ENCODE measurements at places on chromosomes 7 and 10.

GRCh38 chr10:46290101-46290886 lies 3.5 kb downstream of the ANTXRL start:
- no peak for DNase-seq

- DNase-seq, result peak; percentile 36
Measured at GRCh38 chr10:20990604-20991003, 93.5 kb upstream of the NEBL start.

- no peak for DNase-seq
Measured at GRCh38 chr10:110852255-110852896, 19.4 kb upstream of the PDCD4 start.

DNA sequence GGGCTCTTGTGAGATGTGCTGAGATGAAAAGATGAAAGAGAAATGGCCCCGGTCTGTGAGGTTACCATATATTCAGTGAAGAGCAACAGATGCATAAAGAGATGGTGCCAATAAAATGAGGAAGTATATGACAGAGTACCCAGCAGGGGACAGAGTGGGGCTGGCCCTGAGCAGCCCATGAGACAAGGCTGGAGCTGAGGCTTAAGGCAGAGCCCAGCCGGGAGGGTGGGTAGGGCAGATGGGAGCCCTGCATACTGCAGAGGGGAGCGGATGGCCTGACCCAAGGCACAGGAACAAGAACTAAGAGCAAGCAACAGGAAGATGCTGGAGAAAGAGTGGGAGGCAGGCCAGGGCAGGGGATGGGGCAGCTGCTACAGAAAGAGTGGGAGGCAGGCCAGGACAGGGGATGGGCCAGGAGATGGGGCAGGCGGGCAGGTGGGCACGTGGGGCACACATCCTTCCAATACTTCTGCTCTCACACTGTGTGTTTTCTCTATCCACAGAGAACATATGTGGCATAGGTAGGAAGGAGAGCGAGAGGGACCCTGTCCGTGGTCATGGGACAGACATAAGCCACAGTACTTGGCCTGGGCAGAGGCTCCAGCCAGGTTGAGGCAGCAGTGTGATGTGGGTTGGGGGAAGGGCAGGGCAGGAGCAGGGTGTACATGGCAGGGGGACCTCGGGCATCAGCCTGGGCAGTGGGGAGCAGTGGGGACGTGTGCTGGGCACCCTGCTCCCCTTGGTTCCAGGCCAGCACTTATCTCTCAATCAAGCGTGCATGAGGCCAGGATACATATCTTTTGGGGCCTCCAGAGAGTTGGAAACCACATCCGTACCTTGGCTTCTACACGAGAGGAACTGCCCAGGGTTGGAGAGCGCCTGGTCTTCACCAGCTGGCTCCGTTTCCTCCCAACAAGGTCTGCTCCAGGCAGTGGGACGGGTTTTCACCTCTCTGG lies 91.6 kb upstream of the IKZF1 start:
- no peak for DNase-seq

- DNase-seq, result no peak
Measured at GRCh38 chr10:6140141-6140841, 51.5 kb downstream of the RBM17 start.

DNA sequence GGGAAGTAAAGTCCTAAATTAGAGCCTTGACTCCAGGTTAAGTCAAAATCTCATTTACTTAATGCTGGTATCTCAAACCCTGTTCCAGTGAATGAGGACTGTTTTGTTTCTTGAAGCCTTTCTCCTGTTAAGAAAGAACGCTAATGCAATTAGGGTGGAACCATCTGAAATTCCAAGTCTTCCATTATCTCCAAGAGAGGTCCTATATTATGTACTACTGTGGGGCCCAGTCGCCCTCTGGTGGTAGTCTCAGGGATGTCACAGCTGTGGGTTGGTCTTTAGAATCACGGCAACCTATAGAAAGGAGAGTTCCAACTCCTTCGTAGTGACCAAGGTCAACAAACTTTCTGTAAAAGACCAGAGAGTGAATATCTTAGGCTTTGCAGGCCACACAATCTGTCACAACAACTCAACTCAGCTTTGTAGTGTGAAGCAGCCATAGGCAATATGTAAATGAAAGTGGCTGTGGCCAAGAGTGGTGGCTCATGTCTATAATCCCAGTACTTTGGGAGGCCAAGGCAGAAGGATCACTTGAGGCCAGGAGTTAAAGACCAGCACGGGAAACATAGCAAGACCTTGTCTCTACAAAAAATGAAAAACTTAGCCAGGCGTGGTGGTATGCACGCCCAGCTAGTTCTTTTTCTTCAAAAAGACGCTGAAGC lies 9.3 kb downstream of the RPP38 start:
- peak; percentile 72 for DNase-seq

DNA sequence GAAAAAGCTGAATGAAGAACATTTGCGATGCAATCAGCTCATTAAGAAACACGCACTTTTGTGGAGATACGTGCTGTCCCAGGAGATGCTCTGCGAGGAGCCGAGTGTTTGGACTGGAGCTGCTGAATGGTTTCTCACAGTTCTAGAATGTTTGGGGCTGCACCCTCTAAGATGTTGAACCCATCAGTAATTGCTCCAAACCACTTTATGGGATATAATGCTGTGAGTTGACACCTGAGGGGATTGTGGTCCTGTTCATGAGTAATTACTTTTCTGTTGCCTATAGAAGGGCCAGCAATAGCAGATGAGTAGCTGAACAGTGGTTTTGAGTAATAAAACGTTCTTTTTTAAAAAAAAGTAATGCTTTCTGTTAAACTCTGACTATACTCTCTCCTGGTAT lies 63.1 kb downstream of the IKZF1 start:
- DNase-seq, result no peak

- DNase-seq, result no peak
Measured at GRCh38 chr10:101789686-101790085, 6.4 kb upstream of the NPM3 start.

GRCh38 chr10:50439187-50439586 lies 184.6 kb downstream of the SGMS1 start:
- no peak for DNase-seq

- DNase-seq, result no peak
Measured at GRCh38 chr10:28328346-28328745, 25.5 kb upstream of the MPP7 start.

DNA sequence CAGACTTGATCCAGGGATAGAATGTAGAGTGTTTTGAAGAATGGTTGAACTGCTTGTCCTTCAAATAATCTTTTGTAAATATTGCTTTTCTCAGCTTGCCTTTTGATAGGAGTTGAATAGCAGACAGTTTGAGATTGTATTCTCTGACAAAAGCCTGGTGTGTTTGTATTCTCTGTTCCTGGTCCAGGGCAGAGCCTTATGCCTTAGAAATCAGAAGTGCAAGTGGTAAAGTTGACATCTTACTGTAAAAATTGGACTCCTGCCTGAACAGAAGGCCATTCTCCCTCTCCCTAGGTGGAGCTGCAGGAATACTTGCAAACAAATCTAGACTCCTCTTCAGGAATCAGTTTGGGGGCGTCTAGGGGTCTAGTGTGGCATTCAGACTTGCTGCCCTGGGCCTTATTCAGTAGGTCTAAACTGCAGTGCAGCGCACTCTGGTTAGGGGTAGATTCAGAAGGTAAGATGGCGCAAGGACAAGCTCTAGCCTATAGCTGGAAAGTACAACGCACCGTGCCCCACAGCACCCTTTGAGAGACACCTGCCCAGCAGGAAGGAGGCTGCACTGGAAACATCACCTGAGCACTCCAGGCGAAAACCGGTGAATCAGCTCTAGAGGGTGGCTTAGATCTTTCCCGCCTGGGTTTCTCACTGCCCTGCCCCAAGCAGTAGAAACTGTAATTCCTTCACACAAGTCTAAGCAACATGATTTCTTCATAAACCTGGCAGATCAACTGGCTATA lies 608.5 kb upstream of the GALNT17 start:
- no peak for DNase-seq

DNA sequence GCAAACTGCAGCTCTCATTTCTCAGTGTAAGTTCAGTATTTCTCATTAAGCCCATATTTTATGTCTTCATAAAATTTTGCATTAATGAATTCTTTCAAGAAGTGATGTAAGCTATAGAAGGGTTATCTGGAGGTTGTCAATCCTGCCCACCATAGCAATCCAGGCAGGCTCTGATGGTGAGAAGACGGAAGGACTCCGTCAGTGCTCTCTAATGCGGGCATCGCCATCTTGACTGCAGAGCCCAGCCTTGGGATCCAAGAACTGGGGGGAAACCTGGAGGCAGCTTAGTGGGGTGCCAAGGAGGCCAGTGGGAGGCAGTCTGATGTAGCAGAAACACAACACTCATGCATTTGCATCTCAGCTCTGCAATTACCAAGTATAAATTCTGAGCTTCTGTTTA lies 707.4 kb upstream of the NRP1 start:
- no peak for DNase-seq

Data from muscle of leg (tissue), 16 donors.